ENCODE measurements at places on chromosomes 7 and 10. TPM values are rescaled to one million over a fixed set of nuclear protein-coding genes. Genes with fewer than 3 reads are reported as not detected.

The URGCP gene
- 34.4 TPM for total RNA-seq

The LHPP gene
- total RNA-seq: 13.5 TPM

The GPR15LG gene
- total RNA-seq: not detected

The GIMAP4 gene
- 156 TPM for total RNA-seq

The CPA2 gene
- total RNA-seq: not detected

The SYT15B gene
- not detected for total RNA-seq

The CYP2C19 gene
- total RNA-seq: 0.19 TPM

The CDNF gene
- total RNA-seq: 2.9 TPM

The LIPJ gene
- total RNA-seq: not detected

The EPO gene
- not detected for total RNA-seq

The CALY gene
- 0.09 TPM for total RNA-seq

The ZNF239 gene
- 2.6 TPM for total RNA-seq

The ZSCAN21 gene
- 12.4 TPM for total RNA-seq

The OPN4 gene
- not detected for total RNA-seq

The PDE6C gene
- total RNA-seq: not detected

The LBX1 gene
- total RNA-seq: not detected

The RPEL1 gene
- 0.12 TPM for total RNA-seq

The ITGB8 gene
- total RNA-seq: not detected

The PTEN gene
- total RNA-seq: 71.6 TPM

The GRM3 gene
- not detected for total RNA-seq

The NEUROG3 gene
- total RNA-seq: 0.39 TPM

The ZCCHC24 gene
- 1.7 TPM for total RNA-seq

The CAV1 gene
- 2.7 TPM for total RNA-seq

The THAP5 gene
- 31.1 TPM for total RNA-seq

The NUTM2E gene
- total RNA-seq: not detected

The TAS2R3 gene
- 1.8 TPM for total RNA-seq

The DENND2A gene
- not detected for total RNA-seq

The SFRP4 gene
- not detected for total RNA-seq

The LGI1 gene
- not detected for total RNA-seq

The PCDH15 gene
- total RNA-seq: not detected

The DOCK4 gene
- 0.53 TPM for total RNA-seq

The CAMK1D gene
- total RNA-seq: 25.3 TPM

The CRHR2 gene
- not detected for total RNA-seq

The PKD1L1 gene
- 0.35 TPM for total RNA-seq

The SLC26A5 gene
- not detected for total RNA-seq

The AS3MT gene
- total RNA-seq: 0.39 TPM

The CLCN1 gene
- not detected for total RNA-seq

The TMEM213 gene
- 0.39 TPM for total RNA-seq
